Dorsolateral prefrontal cortex (tissue), 122 donors: ENCODE measurements at places on chromosomes 2 and 18. TPM values are rescaled to one million over a fixed set of nuclear protein-coding genes. Genes with fewer than 3 reads are reported as not detected.

DNA sequence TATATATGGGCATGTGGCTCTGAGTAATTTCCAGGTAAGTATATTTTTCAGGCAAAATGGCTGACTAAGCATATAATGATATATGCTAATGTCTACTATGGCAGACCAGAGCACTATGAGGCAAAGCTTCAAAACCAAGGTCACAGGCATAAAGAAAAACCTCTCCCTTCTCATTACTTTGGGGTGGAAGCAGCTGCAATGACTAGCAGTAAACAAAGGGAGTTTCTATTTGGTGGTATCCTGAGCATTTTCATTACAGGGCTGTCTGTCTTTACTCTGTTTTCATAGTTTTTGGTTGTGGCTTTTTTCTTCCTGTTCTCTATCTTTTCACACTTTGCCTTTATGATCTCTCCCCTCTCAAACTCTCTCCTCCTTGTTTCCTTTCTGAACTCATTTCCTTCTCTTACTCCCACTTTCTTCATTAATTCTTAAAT is 15.6 kb downstream of the PDE6D start:
- DNase-seq, result no peak

- DNase-seq, result no peak
Observed at GRCh38 chr2:240247868-240248720, 107.6 kb upstream of the OTOS start.

DNA sequence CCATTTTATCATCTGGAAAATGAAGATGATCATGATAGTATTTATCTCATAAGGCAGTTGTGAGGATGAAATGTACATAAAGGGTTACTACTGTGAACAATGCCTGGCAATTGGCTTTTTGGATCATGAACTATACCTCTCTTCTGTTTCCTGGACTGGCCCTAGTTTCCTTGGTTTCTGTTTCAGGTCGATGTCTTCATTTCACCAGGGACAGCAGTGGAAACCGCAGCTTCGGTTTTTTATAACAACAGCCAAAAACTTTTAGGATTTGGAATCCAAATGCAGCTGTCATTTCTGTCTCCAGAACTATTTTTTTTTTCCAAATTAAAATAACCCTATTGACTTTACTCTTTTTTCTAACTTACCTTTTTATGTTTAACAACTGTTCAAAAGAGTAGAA is 425.1 kb downstream of the RND3 start:
- no peak for DNase-seq

GRCh38 chr2:144519934-144520731 is at the start of gene ZEB2:
ZEB2 (minus strand) TSS chr2:144520119; CDS start chr2:144517350, 2,769 bp downstream.
- DNase-seq, result no peak

DNA sequence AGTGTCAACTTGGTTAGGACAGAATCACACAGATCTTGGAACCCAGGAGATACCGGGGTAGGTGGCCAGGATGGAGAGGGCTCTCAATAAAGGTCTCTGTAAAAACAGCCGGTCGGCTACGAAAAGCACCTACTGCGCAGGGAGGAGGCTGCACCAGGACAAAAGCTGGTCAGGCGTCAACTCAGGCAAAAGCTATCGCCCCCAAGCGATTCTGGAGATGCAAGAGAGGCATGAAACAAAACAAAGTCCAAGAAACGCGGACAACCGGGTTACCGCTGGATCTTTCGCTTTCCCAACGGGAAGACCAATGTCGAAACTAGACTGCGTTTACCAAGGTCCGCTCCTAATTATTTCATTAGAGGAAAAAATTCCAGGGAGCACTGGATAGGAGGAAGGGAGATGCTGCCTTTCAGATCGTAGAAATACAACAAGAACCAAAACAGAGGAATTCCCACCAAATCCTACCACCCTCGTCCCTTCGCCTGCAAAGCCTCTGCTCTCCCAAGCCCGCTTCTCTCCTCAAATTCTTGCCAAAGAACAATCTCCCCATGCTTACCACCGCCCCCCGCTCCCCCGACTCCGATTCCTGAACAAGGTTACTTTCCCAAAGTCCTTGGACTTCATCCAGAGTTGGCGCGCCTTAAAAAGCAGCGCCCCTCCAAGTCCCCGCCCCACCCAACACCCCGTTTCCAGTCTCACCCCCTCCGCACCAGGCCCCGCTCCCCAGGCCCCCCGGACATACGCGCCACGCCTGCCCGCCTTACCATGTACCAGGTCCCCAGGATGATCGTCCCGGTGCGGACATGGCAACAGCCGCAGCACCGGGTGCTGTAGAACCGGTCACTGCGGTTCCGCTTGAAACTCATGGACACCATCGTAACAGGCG is 539 bp downstream of the LAPTM4A start:
- peak; percentile 63 for DNase-seq

DNA sequence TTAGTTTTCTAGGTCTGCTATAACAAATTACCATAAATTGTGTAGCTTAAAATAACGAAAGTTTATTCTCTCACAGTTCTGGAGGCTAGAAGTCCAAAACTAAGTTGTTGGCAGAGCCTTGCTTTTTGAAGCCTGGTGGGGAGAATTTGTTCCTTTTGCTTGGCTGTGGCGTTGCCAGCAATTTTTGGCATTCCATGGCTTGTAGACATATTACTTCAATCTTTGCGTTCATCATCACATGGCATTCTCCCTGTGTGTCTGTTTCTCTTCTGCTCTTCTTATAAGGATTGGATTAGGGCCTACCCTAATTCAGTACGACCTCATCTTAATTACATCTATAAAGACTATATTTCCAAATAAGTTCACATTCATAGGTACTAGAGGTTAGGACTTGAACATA is 217.7 kb downstream of the MBD5 start:
- no peak for DNase-seq

GRCh38 chr18:55934821-55935220 is 346.8 kb upstream of the TCF4 start:
- no peak for DNase-seq

DNA sequence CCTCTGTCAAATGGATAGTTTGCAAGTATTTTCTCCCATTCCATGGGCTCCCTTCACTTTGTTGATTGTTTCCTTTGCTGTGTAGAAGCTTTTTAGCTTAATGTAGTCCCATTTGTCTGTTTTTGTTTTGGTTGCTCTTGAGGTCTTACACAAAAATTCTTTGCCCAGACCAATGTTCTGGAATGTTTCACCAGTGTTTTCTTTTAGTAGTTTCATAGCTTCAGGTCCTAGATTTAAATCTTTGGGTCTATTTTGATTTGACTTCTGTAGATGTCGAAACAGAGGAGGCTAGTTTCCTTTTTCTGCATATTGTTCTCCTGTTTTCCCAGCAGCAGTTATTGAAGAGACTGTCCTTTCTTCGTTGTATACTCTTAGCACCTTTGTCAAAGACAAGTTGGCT is 351.6 kb downstream of the PTPRM start:
- DNase-seq, result no peak

- DNase-seq, result no peak
Observed at GRCh38 chr2:147467441-147467840, 377.4 kb upstream of the ACVR2A start.

DNA sequence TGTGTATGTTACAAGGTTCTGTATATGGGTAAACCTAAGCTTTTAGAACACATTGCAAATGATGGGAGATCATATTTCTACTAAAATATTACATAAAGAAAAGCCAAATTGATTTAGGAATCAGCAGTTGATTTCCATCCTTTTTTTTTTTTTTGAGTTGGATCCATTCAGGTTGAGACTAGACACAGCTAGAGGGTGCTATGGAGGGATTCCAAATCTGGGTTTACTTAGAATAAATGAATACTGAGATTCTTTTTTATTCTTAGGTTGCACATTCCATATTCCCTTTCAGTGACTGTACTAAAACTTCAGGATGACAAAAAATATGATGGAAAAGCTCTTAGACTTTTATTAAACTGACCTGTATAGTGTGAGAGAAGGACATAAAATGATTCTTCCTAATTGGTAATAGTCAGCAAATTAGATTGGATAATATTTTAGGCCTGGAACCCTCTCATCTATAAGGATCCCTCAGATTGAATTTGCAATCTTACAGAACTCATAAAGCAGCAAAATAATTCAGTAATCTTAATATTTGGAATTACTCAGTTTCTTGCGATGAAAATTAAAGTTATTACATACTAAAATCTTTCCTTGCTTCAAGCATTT is 183.3 kb upstream of the SESTD1 start:
- DNase-seq, result no peak

DNA sequence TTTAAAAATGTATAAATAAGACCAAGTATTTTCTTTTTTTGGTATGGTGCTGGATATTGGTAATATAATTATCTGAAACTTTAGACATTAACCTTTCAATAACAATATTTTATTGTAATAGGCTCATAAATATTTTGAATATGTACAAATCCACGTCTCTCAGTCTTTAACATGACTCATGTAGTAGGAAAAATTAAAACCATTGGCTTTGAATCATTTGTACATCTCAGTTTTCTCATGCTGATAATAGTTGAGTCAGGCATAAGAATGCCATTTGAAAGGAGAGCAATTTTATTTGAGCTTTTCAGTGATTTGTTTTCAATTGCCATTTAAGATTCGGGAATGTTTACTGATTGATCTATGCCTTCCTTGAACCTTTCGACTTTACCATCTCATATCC is 364.8 kb downstream of the TGIF1 start:
- no peak for DNase-seq

DNA sequence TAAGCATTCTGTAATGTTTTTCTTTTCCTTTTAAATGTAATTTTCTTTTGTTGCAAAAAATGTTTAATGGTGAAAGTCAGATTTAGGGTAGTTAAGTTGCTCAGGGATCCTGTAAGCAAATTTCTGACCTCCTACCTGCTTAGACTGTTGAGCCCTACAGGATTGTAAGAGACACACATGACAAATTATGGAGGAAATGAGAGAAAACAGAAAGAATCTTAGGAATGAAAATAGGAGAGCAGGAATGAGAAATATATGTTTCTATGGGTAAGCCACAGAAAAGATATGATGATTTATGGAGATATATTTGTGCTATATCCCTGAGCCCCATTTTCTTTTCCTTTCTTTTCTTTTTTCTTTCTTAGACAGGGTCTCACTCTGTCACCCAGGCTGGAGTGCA is 28.3 kb downstream of the CYBRD1 start:
- DNase-seq, result no peak

- no peak for DNase-seq
Observed at GRCh38 chr18:13910501-13910900, 4.8 kb downstream of the MC2R start.

DNA sequence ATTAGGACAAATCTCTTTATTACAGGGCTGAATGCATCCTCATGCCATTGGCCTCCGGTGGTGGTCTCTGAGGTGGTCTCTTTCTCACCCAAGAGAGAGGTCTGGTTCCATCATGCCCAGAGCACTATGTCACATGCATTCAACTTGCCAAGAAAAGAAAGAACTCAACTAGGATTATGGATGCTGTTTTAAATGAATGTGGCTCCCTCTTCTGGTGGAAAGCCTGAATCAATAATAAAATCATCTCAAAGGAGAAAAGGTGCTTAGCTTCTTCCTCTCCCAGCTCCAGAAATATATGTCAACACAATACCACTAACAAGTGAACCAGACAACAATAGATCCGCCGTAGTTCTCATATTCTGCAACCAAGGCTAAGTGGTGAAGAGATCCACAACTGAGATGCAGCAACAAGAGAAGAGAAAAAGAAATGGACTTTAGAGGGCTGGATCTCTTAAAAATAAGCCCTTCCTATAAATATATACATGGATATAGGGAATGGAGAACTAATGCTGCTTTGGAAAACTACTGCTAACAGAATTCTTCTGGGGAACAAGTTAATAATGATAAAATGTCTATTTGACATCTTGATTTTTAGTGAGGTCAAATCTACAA is 396.8 kb downstream of the NCKAP5 start:
- no peak for DNase-seq

DSG1 gene
- 0.14 TPM for total RNA-seq

RAPH1 gene
- total RNA-seq, result 44.6 TPM

KIAA2012 gene
- 2.2 TPM for total RNA-seq

FIGN gene
- 17.2 TPM for total RNA-seq

EVX2 gene
- not detected for total RNA-seq

TTLL4 gene
- total RNA-seq, result 28.0 TPM

CKAP2L gene
- total RNA-seq, result 0.09 TPM

MTLN gene
- 48.5 TPM for total RNA-seq

ADCYAP1 gene
- total RNA-seq, result 13.0 TPM

RGPD3 gene
- 0.89 TPM for total RNA-seq
